ENCODE measurements at places on chromosomes 3 and 15.

GRCh38 chr15:79978655-79979514 is 7.9 kb upstream of the BCL2A1 start:
- DNase-seq, result no peak

- DNase-seq, result no peak
Observed at GRCh38 chr3:23002836-23003732, 200.0 kb upstream of the UBE2E2 start.

GRCh38 chr15:93985176-93985575 is 246.2 kb upstream of the MCTP2 start:
- peak; percentile 3 for DNase-seq

DNA sequence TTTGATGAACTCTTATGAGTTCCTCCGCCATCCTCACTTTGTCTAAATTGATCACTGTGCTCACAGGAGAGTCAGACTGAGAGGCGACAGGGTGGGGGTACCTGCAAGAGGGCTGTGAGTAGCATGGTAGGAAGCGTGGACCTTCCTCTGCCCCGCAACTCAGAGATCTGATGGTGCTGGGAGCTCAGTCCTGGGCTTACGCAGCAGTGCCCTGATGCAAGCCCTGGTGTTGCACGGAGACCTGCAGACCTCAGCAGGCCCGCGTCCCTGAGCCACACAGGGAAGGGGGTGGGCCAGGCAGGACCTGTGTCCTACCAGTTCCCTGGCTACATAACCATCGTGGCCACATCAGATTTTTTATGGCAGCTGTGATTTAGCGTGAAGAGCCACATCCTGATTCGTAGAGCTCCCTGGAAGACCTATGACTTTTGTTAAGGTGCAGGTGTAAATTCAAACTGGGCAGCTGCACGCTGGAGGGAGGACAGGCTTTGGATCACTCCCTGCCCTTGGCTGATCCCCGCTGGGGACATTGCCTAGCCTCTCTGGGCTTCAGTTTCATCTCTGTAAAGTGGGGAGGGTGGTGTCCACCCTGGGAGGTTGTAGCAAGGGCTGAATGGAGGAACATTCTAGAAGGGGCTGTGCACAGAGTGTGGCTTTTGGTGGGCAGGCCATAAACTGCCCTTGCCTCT is 176.1 kb downstream of the KLF13 start:
- DNase-seq, result no peak

DNA sequence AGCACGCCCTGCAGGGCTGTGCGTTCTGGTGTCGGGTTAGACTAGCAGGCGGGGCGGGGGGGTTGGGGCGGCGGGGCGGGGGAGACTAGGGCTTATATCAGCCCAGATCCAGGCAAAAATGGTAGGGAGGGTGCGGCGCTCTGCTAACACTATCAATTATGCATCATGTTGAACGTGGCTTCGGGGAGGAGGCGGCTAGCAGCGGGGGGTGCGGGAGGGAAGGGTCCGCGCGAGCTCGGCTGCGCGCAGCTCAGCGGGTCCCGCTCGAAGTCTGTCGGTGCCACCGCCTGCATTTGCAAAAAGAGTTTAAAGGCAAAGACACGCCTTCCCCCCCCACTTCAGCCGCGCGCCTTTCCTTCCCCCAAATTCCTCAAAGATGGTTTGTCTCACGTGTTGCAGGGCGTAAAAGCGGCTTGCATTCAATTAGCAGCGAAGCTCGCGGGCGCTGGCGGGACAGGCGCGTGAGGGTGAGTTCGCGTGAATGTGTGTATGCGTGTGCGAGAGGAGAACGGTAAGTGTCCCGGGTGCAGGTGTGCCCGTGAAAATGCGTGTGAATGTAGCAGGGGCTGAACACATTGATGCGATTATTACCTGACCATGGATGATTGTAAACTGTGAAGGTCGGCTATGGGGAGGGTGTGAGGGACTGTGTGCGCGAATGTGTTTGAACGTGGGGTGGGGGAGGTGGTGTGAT is at the start of gene ISLR2:
ISLR2 (plus strand) TSS at position 432 of the 694 bp plus-strand sequence. CDS start 2,169 bp downstream, outside the sequence.
- DNase-seq, result no peak

DNA sequence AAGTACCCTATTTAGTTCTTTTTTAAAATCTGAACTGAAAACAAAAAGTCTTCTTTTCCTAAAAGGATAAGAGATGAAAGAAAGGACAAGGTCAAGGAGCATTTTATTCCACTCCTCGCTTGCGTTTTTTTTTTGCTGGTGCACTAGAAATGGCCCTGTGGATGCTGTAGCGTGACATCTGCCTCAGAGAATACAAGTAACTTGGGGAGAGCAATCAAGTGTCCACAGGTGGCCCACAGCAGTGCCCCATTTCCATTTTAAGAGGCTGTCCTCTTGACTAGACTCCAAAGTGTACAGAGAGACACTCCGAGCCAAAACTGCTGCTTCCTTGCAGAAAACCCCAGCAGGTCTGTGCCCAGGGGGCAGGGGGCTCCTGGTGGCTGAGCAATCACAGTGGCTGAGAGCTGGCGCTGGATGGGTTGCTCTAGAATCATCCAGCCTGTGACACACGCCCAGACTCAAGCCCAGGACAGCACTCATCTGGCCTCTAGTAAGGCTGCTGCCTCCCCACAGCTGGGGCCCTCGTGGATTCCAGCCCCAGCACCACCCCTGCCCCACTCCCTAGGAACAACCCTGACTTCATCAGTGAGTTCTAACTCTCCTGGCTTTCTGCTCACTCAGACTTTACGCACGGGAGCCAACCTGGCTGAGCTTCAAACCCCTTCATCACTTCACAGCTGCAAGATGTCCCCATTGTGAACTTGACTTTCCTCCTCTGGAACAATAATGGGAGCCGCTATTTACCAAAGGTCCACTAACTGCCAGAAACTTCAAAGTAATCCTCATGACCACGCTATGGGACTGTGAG is 71.1 kb upstream of the SPATA12 start:
- DNase-seq, result no peak

- no peak for DNase-seq
Observed at GRCh38 chr15:76285241-76285825, 25.9 kb downstream of the ETFA start.

DNA sequence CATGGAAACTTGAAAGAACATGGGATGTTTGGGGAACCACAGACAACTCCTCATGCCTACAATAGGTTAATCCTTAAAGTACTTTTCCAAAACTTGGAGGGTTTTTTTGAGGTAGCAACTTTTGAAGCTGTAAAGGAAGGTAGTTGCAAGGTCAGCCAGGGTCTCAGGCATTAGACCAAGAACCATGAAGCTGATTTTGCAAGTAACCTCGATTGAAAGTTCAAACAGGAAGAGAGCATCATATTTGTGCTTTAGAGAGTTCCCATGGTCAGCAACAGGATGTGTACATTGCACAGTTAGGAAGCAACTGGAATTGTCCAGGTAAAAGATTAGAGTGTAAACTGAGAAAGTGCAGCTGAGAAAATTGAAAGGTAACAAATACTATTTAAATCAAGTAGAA is 199.8 kb upstream of the NR2F2 start:
- DNase-seq, result no peak

DNA sequence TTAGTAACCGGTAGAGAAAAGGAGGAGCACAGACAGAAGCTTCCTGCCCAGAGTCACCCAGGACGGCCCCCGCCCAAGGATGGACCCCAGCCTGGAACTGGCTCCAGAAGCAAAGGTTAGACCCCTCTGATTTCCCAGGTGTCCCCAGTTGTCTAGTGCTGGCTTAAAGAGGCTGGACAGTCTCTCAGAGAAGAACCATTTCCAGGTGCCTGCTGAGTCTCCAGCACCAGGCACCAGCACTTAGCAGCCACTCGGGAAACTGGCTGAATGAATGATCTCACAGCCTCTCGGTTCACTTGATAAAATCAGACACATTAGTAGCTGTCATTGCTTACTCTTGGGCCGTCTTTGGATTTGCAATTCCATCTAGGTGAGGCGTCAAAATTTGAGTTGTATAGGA is 139.7 kb upstream of the HES1 start:
- DNase-seq, result no peak

DNA sequence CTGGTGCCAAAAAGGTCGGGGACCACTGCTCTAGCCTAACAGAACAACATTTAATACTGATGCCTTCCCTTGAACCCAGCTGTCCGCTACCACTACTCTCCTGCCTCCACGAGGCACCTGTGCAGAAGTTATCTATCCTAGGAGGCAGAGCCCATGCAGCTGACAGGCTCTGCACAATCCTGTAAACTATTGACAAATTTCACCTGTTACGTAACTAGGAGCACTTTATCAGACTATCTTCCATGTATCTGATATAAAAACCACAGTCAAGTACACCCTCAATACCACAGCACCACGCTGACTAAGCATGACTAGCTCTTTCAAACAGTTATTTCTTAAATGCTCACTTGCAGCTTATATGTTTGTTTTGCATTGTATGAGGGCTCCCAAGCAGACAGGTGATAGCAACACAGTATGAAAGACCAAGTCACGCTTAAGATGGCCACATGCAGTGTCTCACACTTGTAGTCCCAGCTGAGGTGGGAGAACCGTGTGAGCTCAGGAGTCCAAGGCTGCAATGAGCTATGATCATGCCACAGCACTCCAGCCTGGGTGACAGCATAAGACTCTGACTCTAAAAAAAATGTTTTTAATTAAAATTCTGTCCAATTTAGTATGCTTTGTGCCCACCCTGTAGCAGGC is 4.5 kb upstream of the IL17RC start:
- DNase-seq, result no peak

DNA sequence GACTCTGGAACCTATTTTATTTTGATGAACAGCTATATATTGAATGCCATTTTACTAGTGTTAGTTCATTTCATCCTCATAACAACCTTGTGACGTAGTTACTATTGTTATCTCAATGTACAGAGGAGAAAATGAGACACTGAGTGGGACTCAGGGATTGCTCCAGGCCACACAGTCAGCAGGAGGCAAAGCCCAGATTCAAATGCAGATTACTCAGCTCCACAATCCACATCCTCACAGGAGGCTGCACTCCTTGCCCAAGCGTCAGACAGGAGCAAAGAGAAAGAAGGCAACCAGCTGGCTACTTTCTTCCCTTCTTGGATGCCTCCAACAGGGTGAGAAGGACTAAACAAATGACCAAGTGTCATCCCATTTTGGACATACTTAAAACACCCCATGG is 92.0 kb upstream of the CCDC54 start:
- DNase-seq, result no peak

GRCh38 chr3:181718369-181718768 is 6.6 kb downstream of the SOX2 start:
- DNase-seq, result no peak

- DNase-seq, result no peak
Observed at GRCh38 chr3:197507081-197507480, 48.7 kb downstream of the BDH1 start.

- DNase-seq, result no peak
Observed at GRCh38 chr3:187264021-187264420, 27.5 kb downstream of the MASP1 start.

DNA sequence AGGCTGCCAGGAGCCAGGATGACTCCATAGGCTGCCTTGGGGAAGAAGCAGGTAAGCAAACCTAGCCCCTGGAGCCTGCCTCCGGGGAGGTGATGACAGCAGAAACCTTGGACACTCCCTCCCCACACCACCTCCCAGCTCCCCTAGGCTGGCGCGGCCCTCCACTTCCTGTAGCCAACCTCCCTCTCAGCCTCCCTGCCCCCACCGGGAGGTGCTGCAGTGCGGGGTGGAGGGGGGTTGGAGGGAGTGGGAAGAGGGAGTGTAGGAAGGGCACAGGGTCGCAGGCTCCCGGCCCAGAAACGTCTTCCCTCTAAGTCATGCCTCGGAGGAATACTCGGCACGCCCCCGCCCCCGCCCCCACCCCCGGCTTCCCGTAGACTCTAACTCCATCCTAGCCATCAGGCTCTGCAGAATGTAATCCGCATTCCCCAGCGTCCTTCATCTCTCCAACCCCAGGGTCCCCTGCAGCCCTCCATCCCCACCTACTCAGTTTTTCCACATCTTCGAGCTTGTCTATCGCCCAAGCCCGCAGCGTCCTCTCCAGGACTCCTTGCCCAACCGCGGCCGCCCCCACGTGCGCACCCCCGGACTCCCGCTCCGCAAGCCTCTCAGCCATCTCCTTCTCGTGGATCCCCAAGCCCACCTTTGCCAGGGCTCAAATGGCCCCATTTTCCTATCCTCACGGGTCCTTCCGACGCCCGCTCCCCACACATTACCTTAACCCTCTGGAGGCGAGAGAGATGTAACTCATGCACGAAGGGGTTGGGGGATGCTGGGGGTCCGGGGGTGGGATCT is 528 bp downstream of the LPCAT4 start:
- peak; percentile 24 for DNase-seq

DNA sequence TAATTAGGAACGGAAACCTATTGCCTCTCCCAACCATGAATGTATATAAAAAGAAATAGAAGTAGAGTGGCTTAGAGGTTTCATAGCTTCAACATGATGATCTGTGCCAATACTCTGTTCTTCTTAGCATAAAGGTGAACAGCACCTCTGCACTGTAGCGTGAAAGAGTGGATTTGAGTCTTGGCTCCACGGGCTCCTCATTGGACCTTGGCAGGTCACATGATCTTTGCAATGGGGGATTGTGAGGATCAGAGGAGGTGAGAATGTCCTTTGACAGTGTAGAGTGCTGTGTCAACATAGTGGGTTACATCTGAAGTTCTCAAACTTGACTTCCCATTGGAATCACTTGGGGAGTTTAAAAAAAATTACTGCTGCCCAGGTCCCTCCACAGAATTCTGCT is 51.4 kb downstream of the FEM1B start:
- no peak for DNase-seq

- no peak for DNase-seq
Observed at GRCh38 chr3:39519554-39520288, 52.2 kb downstream of the MOBP start.

- DNase-seq, result no peak
Observed at GRCh38 chr3:10561946-10562560, 56.7 kb upstream of the ATP2B2 start.

- no peak for DNase-seq
Observed at GRCh38 chr3:192174283-192174682, 553.1 kb downstream of the FGF12 start.

GRCh38 chr3:120875989-120876388 is 32.0 kb upstream of the STXBP5L start:
- DNase-seq, result no peak

GRCh38 chr3:66083784-66084213 is 45.1 kb upstream of the MAGI1 start:
- DNase-seq, result no peak

DNA sequence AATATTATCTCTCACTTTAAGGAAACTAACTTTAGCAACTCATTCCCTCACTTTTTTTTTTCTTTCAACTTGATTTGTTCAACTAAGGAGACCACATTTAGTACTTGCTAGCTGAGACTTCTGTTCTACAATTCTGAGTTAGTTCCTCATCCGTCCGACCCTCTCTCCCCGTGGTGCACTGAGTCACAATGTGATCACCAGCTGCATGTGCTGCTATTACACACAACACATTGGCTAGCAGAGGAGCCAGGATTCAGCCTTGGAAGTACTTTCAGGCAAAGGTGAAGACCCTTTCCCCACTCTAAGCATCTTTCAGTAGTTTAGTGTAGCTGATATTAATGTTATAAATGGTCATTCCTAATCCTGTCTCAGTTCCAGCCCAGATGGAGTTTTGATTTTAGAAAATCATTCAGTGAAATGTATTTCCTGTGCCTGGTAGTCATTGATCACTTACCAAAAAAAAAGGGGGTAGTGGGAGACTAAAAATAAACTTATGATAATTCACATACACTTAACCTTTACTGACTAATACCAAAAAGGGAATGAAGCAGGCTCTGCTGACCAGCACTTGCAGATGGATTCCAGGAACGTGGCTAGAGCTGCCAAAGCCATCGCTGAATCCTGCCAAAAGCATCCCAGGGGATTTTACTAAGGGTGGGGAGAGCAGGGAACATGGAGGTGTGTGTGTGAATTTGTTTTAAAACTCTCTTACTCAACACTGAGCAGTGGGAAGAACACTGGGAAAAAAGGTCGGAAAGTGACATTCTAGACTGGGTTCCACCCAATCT is 424.8 kb downstream of the LPP start:
- no peak for DNase-seq

- DNase-seq, result no peak
Observed at GRCh38 chr15:51172193-51172592, 77.5 kb upstream of the TNFAIP8L3 start.

All from NCI-H2171 (cell line).